ENCODE measurements at places on chromosomes 3 and 15.

DNA sequence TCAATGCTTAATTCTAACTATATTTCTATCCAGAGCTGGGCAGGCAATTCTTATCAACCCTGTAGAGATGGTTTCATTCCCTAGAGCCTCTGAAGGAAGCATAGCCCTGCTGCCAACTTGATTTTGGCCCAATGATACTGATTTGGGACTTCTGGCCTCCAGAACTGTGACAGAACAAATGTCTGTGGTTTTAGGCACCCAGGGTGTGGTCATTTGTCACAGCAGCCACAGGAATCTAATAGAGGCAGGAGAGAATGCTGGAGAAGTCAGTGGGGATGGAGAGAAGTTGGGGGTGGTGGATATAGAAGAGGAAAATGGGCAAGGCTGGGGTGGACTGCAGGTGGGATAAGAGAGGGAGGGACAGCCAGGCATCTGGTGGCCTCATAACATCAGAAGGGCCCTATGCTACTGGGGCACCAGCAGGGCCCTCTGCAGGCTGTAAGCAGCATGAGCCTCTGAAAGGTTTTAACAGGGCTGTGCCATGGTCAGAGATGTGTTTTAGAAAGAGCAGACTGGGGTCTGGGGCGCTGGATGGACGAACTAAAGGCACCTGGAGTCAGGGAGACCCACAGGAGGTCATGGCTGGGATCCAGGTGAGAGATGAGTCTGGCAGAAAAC is 19.8 kb downstream of the MRPS11 start:
- no peak for DNase-seq

DNA sequence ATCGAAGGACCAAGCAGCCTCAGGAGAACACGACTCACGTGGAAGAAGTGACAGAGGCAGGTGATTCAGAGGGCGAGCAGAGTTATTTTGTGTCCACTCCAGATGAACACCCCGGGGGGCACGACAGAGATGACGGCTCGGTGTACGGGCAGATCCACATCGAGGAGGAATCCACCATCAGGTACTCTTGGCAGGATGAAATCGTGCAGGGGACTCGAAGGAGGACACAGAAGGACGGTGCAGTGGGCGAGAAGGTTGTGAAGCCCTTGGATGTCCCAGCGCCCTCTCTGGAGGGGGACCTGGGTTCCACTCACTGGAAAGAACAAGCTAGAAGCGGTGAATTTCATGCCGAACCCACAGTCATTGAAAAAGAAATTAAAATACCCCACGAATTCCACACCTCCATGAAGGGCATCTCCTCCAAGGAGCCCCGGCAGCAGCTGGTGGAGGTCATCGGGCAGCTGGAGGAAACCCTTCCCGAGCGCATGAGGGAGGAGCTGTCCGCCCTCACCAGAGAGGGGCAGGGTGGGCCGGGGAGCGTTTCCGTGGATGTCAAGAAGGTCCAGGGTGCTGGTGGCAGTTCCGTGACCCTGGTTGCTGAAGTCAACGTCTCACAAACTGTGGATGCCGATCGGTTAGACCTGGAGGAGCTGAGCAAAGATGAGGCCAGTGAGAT is 26.0 kb downstream of the SYNM start:
- DNase-seq: no peak

DNA sequence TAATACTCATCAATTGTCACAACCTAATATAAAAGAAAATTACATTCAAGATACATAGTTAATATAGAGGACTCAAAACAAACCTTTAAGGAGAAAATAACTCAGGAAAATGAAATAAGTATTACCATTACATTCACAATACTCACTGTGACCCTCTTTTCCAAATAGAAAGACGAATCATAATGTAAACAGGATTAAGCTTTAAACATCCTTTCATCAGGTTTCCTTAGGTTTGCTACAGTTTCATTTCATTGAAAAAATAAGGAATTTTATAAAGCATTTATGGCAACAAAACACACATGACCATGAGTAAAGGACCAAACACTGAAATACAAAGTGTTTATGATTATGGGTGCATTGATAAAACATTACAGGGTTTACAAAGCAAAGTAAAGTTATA is 162.7 kb downstream of the ALCAM start:
- no peak for DNase-seq

GRCh38 chr3:125326957-125327356 is 48.2 kb downstream of the ZNF148 start:
- no peak for DNase-seq

DNA sequence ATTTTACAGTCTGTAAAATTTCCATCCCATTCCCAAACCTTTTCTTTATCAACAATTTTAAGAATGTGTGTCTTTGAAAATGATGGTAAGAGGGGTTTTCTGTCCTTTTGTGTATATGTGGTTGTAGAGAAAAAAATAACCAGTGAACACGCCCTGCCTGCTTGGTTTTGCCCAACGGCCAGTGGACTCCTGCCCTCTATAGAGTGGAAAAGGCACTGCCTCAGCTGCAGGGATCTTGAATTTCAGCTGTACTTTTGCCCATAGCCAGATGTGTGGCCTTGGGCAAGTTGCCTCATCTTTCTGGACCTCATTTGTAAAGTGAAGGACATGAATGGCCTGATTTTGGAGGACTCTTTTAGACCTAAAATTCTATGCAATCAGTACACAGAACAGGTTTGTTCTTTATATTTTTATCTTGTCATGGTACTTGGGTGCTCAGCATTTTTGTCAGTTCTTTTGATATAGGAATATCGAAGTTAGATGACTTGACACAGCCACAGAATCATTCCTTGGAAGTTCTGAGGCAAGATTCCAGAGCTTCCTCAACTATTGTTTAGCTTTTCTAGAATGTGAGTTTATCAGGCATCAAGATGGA is 81.0 kb downstream of the CLDN11 start:
- no peak for DNase-seq

GRCh38 chr3:61750766-61751165 is 189.4 kb downstream of the PTPRG start:
- DNase-seq: no peak

- DNase-seq: no peak
Measured at GRCh38 chr3:128074851-128075521, 22.7 kb downstream of the SEC61A1 start.

DNA sequence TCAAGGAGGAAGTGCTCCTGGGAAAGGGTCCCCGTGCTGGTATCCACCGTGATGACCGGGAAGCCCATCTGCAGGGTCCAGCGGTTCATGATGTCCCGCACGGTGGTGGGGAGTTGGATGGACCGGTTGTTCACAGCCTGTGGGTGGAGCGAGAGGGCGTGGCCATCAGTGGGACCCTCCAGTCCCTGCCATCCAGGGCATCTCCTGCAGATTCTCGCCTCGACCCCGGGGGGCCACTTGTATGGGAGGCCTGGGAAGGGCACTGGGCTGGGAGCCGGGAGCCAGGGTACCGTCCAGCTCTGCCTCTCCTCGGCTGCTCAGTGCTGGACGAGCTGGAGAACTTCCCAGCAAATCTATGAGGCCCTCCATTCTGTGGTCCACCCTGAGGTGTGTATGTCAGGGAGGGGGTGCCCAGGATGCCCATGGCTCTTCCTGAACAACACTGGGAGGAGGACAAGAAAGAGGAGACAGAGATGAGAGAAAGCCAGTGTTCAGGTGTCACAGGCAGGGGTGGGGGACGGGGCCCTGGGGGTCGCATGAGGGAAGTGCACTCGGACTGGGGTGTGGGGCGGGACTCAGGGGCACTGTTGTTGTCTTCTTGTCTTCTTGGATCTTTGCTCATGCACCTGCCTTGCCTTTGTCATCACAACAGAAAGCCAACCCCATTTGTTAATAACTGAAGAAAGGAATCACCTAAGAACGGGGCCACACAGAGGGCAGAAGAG is 13.0 kb downstream of the ANPEP start:
- DNase-seq: no peak

DNA sequence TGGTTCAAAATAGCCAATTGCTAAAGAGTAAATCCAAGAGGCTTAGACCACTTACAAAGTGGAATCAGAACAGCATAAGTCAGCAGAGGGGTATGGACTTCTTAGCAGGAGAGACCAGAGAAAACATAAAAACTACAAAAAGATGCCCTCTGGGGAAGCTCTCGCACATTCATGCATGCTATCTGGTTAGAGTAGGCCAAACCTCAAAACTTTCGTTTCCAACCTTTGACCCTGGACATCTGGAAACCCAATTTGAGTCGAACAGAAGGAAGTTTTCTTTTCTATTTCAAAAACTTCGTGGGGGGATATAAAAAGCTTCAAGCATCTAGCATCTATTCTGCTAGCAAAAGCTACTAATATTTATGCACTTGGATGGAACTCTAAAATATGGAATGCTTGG is 523.9 kb upstream of the AGTR1 start:
- DNase-seq: no peak

GRCh38 chr3:150300388-150300787 is 107.7 kb upstream of the TSC22D2 start:
- no peak for DNase-seq

GRCh38 chr3:172946061-172946460 is 195.0 kb downstream of the SPATA16 start:
- no peak for DNase-seq

GRCh38 chr15:61444585-61444984 is 215.5 kb upstream of the RORA start:
- DNase-seq: no peak

DNA sequence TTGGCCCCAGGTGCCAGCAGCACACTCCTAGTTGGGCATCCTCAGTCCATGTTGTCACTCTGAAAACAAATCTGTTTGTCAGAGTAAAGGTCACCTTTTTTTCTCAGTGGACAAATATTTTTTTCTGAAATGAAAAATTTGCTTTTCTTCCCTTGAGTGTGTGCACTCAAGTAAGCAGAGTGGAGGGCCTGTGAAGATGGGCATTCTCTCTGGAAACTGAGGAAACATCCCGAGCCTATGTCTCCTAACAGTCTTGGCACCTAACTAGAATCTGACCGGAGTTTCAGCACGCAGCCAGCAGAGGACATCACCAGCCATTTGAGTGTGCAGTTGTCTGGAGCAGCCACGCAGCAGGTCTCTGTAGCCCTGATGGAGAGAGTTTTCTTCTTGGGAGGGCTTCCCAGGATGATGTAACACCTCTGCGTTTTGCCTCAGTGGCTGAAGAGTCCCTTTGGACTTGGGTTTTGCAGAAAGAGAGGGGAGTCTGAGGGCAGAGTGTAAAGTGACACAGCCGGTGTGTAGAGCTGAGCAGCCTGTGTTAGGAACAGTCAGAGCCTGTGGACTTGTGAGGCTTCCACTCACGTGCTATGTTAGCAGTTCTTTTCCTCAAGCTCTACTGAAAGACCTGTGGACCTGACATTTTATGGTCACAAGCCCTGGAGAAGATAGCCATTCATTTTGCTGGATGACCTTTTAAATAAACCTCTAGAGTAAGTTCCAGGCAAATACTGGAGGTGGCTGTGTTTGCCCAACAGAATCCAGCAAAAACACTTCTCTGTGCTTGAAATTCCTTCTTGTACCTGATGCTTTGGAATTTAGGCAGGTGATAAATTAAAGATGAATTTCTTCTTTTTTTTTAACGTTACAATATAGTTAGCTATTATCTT is 51.6 kb downstream of the ABHD2 start:
- DNase-seq: no peak

- DNase-seq: no peak
Measured at GRCh38 chr3:164208821-164209220, 869.5 kb downstream of the SI start.

GRCh38 chr3:124282751-124283651 is 291.1 kb upstream of the ROPN1 start:
- no peak for DNase-seq

- no peak for DNase-seq
Measured at GRCh38 chr3:65625305-65625704, 413.4 kb downstream of the MAGI1 start.

- no peak for DNase-seq
Measured at GRCh38 chr3:48974076-48974864, 15.8 kb upstream of the P4HTM start.

DNA sequence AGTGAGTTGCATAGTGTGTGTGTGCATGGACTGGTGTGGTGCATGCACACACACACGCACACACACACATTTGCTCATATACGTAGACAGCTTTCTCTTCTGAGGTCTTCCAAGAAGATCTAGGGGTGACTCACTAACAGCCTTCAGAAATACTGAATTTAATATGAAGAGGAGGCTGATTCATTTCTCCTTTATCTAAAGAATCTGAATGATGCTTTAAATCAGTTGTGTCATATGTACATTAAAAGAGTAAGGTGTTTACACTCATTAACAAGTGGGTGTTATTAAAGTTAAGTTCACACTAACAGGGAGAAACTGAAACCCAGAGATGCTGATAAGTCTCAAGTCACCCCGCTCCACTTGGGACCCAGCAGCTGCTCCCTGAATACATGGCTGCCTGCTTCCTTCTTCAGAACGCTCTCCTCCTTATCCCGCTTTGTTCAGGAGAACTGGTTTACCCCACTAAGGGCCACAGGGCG is 22.0 kb downstream of the TMPRSS7 start:
- no peak for DNase-seq

GRCh38 chr3:112967828-112968227 is 7.1 kb downstream of the CD200R1 start:
- DNase-seq: no peak

- DNase-seq: no peak
Measured at GRCh38 chr15:68407141-68407885, 24.6 kb downstream of the ITGA11 start.

GRCh38 chr3:54710954-54711353 is 216.9 kb downstream of the LRTM1 start:
- DNase-seq: no peak

- DNase-seq: no peak
Measured at GRCh38 chr3:194541483-194541882, 54.7 kb upstream of the ATP13A3 start.

DNA sequence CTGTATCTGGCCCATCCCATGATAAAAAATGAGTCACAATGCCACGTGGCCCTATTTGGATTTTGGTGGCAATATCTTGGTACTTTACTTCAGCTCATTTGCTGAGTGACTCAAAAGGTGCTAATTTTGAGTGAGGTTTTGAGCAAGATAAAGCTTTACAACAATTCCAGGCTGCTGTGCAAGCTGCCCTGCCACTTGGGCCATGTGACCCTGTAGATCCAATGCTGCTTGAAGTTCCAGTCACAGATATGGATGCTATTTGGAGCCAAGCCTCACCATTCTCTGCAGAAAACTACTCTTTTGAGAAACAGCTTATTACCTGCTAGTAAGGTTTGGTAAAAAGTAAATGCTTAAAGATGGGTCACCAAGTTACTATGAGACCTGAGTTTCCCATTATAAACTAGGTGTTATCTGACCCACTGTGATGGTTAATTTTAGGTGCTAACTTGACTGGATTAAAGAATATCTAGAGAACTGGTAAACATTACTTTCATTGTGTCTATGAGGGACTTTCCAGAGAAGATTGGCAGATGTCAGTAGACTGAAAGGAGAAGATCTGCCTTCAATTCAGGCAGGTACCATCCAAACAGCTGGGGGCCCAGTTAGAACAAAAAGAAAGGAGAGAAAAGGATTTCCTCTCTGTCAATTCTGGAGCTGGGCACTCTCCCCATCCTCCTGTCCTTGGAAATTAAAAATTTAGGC is 1083.9 kb downstream of the DIPK2A start:
- no peak for DNase-seq

- DNase-seq: no peak
Measured at GRCh38 chr15:78453447-78453846, 15.4 kb downstream of the IREB2 start.

DNA sequence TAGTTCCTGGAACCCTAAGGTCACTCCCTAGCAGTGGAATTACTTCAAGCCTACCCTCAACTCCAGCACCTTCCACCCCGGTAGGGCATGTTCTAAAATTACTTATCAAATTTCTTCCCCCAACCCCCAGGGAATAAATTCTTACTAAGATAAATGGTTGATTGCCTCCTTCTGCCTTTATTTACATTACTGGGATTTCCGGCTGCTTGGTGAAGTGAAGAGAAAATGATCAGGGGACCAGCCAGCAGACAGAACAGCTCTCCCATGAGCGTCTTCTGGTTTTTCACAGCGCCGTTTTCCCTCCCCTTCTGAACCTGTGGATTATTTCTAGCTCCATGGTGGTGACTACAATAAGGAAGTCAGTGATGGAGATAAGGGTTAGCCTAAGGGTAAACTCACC is 521.5 kb upstream of the PPP2R3A start:
- DNase-seq: no peak
